NCI-H1417 treated with DMSO at 0.1 percent for 48 hours (cell line): ENCODE measurements at places on chromosomes 2 and 18.

DNA sequence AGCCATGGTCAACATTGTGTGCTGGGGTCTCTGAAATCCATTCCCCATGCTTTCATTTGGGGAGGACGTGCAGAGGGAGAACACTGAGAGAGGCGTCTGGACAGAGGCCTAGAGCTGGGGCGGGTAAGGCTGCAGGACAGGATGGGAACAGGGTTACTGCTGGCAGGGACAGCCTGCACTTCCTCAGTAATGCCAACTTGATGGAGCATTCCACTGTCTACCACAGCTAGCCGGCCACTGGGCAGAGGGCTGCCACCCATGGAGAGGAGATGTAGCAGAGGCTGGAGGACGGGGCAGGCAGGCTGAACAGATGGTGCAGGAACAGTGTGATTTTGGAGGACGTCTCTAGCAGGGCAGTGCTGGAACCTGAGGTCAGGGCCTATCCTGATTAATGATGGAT, 29.3 kb downstream of the MRPL33 start:
- no peak for DNase-seq

- no peak for DNase-seq
Measured at GRCh38 chr2:29206941-29207340, 91.7 kb downstream of the CLIP4 start.

- no peak for DNase-seq
Measured at GRCh38 chr2:227653419-227653818, 13.2 kb upstream of the SCYGR5 start.

DNA sequence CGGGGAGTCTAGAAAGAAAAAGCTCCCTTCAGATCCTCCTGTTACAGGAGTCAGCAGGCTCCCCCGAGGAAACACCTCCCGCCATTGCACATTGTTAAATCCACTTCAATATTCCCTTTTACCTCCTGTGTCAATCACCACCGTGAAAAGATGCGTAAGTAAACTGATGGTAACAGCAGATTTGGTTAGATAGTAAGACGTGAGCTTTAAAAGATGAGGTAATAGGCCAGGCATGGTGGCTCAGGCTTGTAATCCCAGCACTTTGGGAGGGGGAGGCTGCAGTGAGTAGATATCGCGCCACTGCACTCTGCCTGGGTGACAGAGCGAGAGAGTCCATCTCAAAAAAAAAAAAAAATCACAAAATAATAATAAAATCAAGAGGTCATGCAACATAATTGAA, 15.2 kb upstream of the NCL start:
- DNase-seq, result no peak

DNA sequence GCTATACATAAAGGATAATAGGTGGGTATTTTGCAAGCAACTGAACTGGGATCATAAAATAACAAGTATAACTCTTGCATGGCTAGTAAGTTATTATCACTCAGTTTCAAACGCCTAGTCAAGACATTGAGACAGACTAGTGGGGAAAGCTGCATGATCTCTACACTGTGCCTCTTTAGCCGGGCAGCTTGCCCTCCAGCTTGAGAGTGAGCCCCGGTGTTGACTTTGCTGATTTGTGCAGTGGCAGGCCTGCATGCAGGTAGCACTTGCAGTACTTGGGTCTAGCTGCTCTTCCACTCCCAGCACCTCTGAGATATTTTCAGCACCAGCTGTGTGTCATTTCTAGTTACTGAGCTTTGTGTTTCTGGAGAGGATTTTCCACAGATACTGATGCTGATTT, 118.8 kb upstream of the DAPL1 start:
- DNase-seq, result no peak

- DNase-seq, result no peak
Measured at GRCh38 chr18:75879196-75879595, 451.7 kb upstream of the SMIM21 start.

DNA sequence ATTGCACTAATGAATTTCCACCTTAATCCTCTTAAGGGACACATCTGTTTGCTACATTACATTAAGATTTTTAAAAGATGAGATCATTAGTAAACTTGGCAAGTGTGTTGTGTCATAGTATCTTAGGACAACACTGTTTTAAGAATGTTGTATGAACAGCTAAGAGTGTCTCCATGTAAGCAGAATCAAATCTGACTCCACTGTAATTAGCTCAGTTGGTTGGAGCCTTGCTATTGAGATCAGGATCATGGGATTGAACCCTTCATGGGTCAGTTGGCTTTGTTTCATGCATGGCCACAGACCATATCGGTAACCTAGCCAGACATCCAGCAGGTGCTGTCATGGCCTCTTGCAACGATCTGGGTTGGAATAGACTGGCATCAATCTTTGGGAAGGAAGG, 5.2 kb downstream of the FHOD3 start:
- no peak for DNase-seq

DNA sequence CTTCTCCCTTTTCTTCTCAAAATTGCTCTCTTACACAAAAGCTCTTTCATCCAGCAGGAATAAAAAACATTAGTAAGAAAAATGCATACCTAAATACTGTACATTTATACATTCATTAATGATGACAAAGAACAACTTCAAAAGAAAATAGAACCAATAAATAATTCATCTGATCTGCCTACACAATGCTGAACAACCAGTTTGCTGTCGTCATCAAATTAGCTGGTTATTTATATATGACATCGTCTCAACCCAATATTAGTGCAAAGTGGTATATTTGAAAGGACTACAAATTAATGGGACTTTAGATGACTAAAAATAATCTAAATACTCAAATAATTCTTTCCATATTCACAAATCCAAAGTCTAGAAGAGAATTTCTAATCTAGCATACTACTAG, 24.8 kb upstream of the VIT start:
- no peak for DNase-seq

- no peak for DNase-seq
Measured at GRCh38 chr2:215698566-215698965, 262.7 kb upstream of the FN1 start.

GRCh38 chr2:237065071-237065377, 20.7 kb upstream of the COPS8 start:
- DNase-seq, result no peak

- DNase-seq, result no peak
Measured at GRCh38 chr2:117956036-117956796, 57.7 kb downstream of the CCDC93 start.

GRCh38 chr18:37754141-37754540, 188.5 kb upstream of the CELF4 start:
- no peak for DNase-seq

- no peak for DNase-seq
Measured at GRCh38 chr2:140654565-140654964, 1476.3 kb downstream of the LRP1B start.

- no peak for DNase-seq
Measured at GRCh38 chr2:230671117-230671516, 41.5 kb upstream of the CAB39 start.

- DNase-seq, result no peak
Measured at GRCh38 chr2:84494070-84494469, 22.2 kb upstream of the DNAH6 start.

GRCh38 chr18:67504739-67505138, 11.8 kb downstream of the DSEL start:
- no peak for DNase-seq

- no peak for DNase-seq
Measured at GRCh38 chr2:175398848-175399247, 217.3 kb upstream of the ATP5MC3 start.

- no peak for DNase-seq
Measured at GRCh38 chr2:233342301-233342700, 12.0 kb upstream of the DGKD start.

DNA sequence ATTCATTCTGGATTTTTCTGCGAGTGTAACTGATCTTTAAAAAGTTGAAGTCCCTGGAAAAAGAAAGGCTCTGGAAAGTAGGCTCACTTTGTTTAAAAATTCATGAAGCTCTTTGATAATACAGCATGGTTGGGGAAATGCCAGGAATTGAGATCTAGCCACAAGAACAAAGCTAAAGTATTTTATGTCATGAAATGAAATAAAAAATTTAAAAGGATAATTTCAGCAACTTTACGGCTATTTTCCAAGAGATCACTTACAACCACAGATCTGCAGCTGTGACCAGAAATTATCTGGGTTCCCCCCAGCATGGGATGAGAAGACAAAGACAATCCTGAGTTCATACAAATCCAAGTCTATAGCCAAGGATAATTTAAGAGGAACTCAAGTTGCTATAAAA, 25.3 kb upstream of the RFX8 start:
- DNase-seq, result no peak

DNA sequence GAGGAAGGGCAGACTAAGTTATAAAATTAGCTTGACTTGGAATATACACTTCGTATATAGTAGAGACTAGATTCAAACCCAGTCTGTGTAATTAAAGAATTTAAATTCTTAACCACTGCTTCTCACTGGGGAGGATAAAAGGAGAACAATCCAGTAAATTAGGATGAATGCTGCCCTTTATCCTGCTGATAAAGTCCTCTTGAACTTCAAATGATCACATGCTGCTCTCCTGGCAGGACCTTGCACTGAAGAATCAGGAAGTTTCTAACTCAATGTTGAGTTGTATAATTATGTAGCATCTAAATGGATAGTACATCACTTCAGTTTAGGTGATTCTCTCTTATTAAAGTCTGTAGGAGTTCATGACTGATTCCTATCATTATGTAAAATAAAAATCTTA, 1179.7 kb downstream of the DSC3 start:
- no peak for DNase-seq

- DNase-seq, result no peak
Measured at GRCh38 chr2:167992278-167992677, 255.1 kb downstream of the STK39 start.

- no peak for DNase-seq
Measured at GRCh38 chr2:100953406-100954043, 48.6 kb upstream of the RPL31 start.

DNA sequence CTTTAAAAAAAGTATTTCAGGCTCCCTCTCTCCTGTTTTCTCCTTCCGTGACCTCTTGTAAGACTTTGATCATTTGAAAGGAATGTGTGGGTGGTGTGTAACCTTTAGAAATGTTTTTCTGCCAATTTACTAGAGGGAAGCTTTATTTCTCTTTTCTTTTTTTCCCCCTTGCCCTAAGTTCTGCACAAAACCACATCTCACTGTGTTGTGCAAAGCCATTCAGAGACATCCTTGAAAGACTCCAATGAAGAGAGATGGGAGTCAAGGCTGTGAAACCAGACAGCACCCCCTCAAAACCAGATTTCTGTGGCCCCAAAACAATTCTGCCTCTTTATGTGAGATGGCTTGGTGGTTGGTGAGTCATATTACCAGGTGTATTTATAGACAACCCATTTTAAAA, 184.6 kb upstream of the ERBB4 start:
- no peak for DNase-seq

DNA sequence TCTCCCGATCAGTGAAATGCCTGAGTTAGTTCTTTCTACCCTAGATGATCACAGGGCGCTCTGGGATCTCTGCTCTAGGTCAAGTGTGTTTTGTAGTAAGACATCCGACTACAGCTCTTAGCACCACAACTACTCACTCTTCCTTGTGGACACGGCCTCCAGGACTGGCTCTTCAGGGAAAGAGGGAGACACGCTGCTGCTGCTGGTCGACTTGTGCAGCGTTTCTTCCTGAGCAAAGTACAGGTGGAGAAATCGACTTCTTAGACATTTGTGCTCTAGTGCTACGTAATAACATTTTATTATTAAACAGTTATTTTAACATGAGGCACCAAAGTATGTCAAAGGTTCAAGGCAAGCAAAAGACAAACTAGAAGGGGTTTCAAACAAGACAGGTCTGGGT, 57.0 kb downstream of the PRELID3A start:
- DNase-seq, result no peak

DNA sequence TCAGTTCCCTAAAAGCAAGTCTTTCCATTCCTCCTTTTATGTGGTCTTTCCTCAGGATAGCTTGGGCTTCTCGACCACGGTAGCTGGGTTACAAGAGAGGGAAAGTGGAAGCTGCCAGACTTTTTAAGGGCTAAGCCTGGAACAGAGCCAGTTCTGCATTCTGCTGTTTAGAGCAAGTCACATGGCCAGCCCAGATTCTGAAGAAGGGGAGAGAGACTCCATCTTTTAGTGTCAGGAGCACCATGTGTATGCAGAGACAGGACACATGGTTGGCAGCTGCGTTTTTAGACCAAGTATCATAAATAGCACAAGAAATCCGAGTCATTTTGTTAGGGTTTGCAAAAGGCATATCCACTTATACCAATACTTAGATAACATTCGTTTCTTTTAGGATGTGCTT, 4.7 kb downstream of the HMSD start:
- DNase-seq, result no peak

- DNase-seq, result no peak
Measured at GRCh38 chr2:205527801-205528200, 154.5 kb upstream of the NRP2 start.

- DNase-seq, result peak; percentile 81
Measured at GRCh38 chr18:10020171-10020570, 106.4 kb downstream of the VAPA start.

DNA sequence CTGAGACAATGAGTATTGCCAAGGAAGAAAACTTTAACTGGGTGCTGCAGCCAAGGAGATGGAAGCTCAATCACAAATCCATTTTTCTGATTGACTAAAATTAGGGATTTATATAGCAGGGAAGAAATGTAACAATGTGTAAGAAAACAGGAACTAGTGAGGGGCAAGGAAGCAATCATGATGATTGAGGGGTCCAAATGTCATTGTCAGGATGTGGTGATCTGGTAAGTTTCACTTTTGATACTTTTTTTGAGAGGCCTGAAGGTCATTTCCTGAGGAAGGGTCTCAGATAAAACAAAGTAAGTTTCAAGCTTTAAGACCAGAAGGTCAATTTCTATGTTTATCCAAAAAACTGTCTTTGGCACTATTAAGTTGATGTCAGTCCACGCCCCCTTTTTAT, 12.0 kb upstream of the GCC2 start:
- DNase-seq, result no peak

GRCh38 chr2:94725543-94725942, 145.7 kb upstream of the TEKT4 start:
- DNase-seq, result no peak

- no peak for DNase-seq
Measured at GRCh38 chr2:118994778-118995177, 52.8 kb downstream of the MARCO start.
